ENCODE measurements at places on chromosomes 12 and 14. TPM values are rescaled to one million over a fixed set of nuclear protein-coding genes. Genes with fewer than 3 reads are reported as not detected.

PPP2R5C gene
- 77.8 TPM for total RNA-seq

CYP27B1 gene
- total RNA-seq = 1.8 TPM

FITM1 gene
- 0.07 TPM for total RNA-seq

TPH2 gene
- not detected for total RNA-seq

ARPC3 gene
- total RNA-seq = 425 TPM

CLEC2D gene
- 0.53 TPM for total RNA-seq

GATC gene
- 25.7 TPM for total RNA-seq
